ENCODE measurements at places on chromosomes 12 and 14.
A peak's percentile ranks its signal among the peaks of the same experiment; 100 is the strongest.

GRCh38 chr12:114746297-114747011 is 62.5 kb upstream of the TBX3 start:
- peak; percentile 84 for DNase-seq

- DNase-seq = no peak
Measured at GRCh38 chr14:54325766-54326165, 71.0 kb upstream of the CDKN3 start.

- no peak for DNase-seq
Measured at GRCh38 chr12:2115101-2115845, 62.5 kb downstream of the CACNA1C start.

DNA sequence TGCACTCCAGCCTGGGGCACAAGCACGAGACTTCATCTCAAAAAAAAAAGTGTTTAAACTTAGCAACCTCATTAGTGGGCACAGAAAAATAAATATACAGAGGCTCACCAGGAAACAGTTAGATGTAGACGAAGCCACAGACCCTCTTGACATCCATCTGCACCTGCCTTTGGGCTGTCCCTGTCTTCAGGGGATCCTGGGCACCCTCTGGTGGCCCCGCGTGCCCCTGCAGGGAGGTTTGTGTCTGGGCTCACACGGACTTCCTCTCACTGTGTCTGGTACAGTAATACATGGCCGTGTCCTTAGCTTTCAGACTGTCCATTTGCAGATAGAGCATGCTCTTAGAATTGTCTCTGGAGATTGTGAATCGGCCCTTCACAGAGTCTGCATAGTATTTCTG is 916.5 kb downstream of the TMEM121 start:
- no peak for DNase-seq

DNA sequence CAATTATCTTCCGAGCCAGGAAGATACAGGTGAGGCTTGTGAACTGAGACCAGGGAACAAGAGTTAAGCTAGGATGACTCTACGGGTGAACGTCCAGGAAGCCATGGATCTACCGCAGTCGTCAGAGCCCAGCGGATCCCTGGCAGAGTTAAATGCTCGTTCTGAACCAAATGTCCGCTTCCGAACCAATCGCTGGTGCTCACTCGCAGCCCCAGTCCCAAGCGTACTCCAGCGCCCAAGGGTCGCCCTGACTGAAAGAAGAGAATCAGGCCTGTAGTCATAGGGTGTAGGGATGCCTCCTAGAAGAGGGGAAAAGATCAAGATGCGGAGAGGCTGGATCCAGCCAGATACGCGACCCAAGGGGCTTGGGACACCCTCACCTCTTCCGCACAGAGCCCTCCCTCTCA is 283 bp downstream of the VIPAS39 start:
- DNase-seq = no peak

DNA sequence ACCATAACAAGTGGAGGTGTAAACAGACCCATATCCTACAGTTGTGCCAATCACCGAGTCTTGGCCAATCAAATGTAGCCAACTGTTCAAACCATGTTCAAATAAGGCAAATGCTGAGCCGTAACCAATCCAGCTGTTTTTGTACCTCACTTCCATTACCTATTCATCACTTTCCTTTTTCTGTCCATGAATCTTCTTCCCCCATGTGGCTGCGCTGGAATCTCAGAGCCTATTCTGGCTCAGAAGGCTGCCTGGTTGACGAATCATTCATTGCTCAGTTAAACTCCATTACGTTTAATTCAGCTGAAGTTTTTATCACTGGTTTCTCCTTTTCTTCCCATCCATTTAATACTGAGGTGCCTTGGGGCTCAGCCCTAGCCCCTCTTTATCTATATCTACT is 71.1 kb downstream of the TBC1D30 start:
- no peak for DNase-seq

- DNase-seq = no peak
Measured at GRCh38 chr12:14962797-14963196, 1.4 kb upstream of the ARHGDIB start.

DNA sequence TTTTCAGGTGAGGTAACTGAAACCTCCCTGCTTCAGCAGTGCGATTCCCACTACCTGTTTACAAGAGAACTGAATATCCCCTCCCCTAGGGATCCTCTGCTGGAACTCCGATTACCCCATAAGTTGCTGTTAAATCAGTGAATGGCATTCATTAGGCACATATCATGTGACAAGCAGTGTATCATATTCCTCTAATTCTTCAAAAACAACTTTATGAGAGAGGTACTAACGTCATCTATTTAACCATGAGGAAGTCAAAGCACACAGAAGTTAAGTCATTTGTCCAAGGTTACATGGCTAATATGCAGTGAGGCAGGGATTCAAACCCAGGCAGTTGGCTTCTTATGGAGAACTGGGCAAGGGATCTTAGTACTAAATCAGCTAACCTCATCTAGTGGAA is 43.9 kb upstream of the PCED1B start:
- no peak for DNase-seq

DNA sequence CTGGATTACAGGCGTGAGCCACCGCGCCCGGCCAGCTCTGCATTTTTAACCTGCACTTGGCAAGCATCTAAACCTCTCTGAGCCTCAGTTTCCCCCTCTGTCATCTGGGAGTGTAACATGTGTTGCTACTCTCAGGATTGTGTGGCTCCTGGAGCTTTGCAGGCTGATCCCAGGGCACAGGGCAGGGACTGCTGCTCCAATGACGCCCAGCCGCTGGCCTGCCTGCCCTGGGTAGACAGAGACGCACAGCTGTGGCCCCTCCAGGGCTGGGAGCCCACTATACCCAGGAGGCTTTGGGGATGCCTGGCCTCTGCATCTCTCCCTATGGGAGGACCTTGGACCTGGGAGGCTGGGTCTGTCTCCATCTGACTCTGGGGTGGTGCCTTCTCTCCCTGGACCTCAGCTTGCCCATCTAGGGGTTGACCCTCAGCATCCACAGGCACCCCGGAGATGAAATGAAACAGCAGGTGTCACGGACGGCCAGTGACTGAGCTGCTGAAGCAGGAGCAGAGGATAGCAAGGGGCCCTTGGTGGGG is 13.7 kb downstream of the ARL6IP4 start:
- DNase-seq = no peak

DNA sequence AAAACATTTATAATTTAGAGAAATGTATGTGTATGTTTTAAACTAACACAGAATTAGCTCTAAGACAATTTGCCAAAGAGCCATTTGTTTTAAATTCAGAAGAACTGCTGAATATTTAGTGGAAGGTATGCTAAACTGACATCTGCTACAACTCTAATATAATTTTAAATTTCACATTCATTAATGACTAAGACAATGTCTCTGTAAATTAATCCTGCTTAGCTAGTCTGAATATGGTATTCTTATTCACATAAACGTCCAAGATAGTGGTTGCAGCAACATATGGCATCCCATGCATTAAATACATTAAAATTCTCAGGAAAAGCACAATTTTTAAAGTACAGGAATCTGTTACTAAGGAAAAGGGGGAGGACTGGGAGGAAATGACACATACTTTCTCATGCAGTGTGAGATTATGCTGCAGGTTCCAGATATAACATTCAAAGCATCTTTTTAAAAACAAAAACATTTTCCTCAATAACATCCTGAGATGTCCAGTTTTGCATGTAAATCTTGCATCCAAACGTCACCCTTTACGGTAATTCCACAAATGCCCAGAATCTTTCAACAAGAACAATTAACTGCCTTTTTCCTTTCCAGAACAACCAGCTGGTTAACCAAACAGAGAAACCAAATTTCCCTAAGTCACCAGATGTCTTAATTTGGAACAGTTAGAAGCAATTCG is 26.9 kb downstream of the WDR89 start:
- DNase-seq = no peak

GRCh38 chr12:104648756-104649155 is 192.0 kb downstream of the CHST11 start:
- no peak for DNase-seq

- DNase-seq = no peak
Measured at GRCh38 chr14:85334316-85334715, 195.6 kb upstream of the FLRT2 start.

DNA sequence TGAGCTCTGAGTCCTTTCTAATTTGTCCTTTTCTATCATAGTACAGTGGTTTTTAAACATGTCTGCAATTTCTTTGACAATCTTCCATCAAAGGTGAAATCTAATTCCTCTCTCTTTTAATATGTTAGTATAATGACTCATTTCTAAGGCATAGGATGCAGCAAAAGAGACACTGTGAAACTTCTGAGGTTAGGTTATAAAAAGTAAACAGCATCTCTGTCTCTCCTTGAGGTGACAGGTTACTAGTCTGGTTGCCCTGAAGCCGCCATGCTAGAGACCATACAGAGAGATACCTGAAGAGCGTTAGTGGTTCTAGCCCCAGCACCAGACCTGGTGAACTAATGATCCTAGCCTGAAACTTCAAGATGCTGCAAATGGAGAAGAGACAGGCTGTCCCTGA is 114.3 kb downstream of the PPM1A start:
- DNase-seq = no peak

GRCh38 chr12:86683568-86684304 is 427.5 kb upstream of the MGAT4C start:
- no peak for DNase-seq

- no peak for DNase-seq
Measured at GRCh38 chr12:80442426-80443222, 1.4 kb upstream of the PTPRQ start.

- no peak for DNase-seq
Measured at GRCh38 chr12:45432710-45433109, 216.8 kb downstream of the ANO6 start.

DNA sequence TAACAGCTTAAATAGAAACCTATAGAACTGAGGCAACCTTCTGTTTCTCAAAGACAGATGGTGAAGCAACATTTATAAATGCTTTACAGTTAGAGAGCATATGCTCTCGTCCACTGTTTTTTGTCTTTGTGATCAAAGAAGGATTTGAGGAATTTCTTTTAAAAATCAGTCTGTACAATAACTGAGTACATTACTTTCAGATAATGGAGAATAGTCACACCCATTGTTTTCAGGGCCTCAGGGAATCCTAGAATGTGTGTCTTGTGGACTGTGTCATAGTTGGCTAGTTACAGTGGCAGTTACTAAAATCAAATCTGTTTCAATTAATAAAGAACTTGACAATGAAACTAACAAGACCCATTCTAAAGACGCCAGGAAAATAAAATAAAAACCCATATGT is 107.9 kb downstream of the PRKCH start:
- no peak for DNase-seq

- no peak for DNase-seq
Measured at GRCh38 chr14:70318635-70319013, 40.9 kb downstream of the COX16 start.

DNA sequence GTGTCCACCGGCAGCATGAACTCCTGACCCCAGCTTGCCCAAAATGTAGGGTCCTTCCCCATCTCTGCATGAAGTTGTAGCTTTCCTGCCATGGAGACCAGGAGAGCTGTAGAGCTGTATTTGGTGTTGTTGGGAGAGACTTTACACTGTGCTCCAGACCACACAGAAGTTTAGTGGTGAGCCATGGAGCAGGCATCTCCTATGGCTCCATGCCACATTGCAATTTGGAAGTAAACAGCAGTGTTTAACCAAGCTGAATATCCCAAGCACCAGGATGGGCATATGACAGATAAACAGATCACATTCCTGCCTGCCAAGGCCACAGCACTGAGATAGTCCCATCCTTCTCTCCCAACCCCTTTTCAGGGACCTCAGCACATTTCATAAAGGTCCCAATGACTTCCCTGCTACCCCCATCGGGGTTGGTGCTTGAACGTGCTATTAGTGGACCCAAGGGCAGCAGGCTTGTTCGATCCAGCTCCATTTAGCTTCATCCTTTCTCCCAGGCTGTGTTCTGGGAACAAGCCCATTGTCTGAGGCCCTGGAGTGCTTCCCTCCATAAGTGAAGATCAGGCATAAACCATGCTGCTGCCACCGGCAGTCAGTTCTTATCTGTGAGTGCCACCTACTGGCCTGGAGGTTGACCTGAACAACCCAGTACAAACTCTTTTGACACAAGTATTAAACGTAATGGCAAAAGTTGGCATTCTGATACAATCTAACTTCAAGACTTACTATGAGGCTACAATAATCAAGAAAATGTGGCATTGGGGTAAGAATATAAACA is 172.3 kb upstream of the ATXN7L3B start:
- DNase-seq = peak; percentile 27

- no peak for DNase-seq
Measured at GRCh38 chr12:52327830-52328500, 6.8 kb upstream of the KRT83 start.
